T-helper 1 cell (primary cell): ENCODE measurements at places on chromosomes 16 and 17.

DNA sequence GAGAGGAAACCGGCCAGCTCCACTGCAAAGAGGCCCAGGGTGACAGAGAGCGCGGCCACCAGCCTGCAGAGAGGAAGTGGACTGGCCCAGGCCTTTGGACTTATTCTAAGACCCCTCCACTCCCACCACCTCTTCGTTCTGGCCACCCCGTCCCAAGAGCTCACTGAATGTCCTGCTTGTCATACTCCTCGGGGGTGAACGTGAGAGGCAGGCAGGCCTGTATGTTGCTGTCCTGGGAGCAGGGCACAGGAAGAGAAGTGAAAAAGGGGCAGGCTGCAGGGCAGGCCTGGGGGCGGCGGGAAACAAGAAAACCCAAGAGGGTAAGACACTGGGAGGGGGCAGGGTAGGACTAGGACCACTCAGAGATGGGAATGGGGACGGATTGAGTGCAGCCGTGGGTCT is 384 bp downstream of the TMEM107 start:
- no peak for DNase-seq

GRCh38 chr17:82740906-82741759 is 5.7 kb downstream of the FN3K start:
- DNase-seq = no peak

- no peak for DNase-seq
Measured at GRCh38 chr17:82837586-82838320, 2.1 kb downstream of the ZNF750 start.

GRCh38 chr17:9899280-9900043 is 5.6 kb downstream of the RCVRN start:
- no peak for DNase-seq

GRCh38 chr17:45222996-45223538 is 1.4 kb downstream of the FMNL1 start:
- no peak for DNase-seq

DNA sequence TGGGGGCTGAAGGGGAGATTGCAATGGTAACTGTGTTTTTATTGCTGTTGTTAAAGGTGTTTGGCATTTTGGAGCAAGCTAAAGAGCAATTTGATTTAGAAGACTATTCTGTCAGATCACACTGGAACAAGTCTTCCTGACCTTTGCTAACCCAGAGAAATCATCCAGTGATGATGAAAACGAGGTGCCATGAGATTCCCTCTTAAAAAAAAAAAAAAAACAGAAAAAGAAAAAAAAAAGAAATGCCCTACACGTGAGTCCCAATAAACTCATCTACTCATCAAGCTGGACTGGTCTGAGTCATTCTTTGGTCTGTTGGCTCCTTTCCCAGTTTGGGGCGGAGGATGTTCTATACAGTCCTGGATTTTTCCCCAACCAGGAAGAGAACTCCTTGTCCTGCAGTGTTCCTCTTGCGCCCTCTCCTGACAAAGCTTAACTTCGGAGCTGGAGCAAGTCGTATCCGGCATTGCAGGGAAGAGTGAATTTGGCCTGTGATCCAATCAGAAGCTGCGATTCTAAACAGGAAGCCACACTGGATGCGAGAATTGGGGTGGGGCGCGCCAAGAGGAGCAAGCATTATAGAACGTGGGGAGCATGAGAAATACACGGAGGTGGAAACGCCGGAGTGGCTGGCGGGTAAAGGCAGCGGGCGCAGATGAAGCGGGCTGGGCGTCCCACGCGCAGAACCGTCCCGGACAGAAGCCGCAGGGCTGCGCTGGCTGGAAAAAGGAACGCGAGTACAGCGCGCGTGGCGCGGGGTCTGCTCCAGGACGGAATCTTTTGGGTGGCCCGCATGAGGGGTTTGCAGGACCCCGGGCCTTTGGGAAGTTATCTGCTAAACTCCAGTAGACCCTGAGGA is 22.4 kb upstream of the CRYM start:
- DNase-seq = no peak

- no peak for DNase-seq
Measured at GRCh38 chr17:76480632-76481031, 13.2 kb downstream of the AANAT start.

- DNase-seq = no peak
Measured at GRCh38 chr17:6780886-6781285, 4.9 kb downstream of the FBXO39 start.

DNA sequence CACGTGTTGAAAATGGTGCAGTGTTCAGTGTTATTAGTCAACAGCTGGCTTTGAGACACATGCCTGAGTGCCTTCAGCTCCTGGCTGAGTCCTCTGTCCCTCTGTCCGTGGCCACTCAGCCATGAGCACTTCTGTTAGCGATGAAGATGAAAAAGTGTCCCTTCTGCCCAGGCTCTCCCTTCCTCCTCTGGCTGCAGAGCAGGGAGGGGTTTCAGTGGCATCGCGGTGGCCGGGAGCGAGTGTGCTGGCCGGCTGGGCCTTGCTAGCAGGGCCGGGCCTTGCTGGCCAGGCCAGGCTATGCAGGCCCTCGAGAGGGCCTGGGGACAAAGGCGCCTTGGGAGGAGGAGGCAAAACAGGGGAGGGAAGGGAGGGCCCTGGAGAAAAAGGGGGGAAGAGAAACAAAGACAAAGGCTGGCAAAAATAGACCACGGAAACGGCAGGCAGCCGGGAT is 47.7 kb downstream of the CMIP start:
- no peak for DNase-seq

GRCh38 chr17:82696916-82697807 is 1.3 kb downstream of the RAB40B start:
- DNase-seq = no peak

- DNase-seq = no peak
Measured at GRCh38 chr17:64354824-64355535, 35.7 kb downstream of the PECAM1 start.

DNA sequence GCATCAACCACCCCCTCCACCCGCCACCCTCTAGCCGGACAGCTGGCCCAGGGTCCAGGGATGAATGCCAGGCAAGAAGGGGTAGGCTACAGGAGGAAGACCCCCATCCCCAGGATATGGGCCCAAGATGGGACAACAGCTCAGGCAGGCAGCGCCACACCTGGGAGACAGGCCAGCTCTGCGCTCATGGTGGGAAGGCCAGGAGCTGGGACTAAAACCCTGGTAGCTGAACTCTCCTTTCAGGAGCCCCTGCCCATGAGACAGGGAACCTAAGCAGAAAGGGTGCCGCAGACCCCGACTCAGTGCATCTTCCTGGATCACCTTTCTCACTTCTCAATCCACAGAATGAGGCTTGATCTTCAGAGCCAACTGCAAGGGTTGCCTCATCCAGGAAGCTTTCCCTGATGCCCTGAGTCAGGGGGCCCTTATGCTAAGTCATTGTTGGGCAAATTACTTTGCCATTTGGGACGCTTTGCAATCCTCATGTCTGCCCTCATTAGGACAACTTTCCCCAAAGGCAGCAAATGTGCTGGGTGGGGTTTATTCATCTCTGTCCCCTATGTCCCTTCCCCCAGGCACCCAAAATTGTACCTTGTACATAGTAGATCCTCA is 9.0 kb downstream of the ZDHHC1 start:
- DNase-seq = no peak

GRCh38 chr16:55136356-55137150 is 187.4 kb upstream of the IRX6 start:
- no peak for DNase-seq

DNA sequence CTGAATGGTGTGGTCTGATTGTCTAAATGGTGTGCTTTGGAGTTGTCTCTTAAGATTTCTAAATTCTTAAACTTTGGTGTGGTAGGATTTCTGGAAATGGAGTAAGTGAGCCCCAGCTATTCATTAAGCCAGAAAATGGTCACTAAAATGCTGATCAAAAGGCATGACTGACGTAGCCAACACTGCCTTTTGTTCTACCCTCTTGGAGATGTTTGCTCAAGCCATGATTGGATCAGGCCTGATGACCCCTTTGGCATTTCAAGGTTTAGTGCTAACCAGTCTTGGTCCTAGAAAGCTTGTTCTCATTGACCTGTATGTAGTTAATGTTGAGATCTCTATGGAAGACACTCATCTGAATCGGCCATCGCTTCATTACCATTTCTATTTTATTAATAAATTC is 68.0 kb downstream of the KNOP1 start:
- no peak for DNase-seq

DNA sequence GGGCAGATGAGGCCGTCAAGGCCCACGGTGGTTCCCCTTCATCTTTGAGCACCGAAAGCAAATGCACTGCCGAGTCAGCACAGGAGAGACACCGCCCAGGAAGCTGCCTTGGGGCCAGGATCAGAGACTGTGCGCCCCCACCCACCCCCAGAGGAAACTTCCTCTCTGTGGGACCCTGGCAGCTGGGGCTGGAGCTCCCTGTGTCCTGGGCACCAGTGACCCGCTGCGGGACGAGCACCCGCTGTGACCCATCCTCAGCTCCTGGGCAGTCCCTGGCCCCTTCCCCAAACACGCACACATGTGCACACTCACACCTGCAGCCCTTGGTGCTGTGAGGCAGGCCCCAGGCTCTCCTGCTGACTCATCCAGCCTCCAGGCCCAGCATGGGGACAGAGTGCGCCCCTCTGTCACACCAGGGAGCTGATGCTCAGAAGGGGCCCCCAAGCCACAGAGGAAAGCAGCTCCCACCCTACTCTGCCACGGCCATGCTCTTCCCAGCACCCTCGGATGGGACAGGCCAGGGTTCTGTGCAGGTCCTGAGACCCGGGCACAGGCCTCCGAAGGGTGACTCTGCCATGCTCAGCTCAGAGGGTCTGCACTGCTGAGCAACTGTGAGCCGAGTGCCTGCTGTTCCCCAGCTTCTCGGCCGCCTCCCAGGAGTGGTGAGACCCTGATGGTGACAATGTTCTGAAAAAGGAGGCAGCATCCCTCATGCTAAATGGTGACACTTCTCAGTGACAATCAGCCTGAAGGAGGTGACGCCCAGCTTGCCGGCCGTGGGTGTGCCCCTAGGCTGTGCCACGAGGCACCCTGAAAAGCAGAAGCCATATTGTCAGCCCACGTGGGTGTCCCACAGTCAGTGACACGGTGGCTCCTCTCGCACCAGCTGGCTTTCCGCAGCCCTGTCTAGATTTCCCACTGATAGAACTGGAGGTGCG is 3.6 kb downstream of the PIEZO1 start:
- peak; percentile 64 for DNase-seq
